ENCODE measurements at places on chromosomes 7 and 10. TPM values are rescaled to one million over a fixed set of nuclear protein-coding genes. Genes with fewer than 3 reads are reported as not detected.
A peak's percentile ranks its signal among the peaks of the same experiment; 100 is the strongest.

GPER1 gene
- total RNA-seq, result 2.4 TPM

DNA sequence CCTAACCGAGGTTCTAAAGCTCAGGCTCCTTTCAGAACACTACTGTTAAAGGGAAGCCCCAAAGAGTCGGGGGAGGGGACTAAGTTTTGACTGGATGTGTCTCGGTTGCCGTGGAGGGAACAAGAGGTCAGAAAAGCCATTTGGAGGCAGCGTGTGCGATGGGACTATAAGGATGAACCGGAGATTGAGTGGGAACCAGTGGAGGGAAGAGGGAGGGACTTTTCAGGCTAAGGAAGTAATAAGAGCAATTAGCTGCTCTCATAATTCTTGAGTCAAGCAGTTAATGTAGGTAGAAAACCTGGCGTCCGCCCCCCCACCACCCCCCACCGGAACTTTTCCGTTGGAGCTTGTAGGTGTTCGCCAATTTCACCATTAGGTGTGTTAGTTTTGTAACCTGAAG, 491 bp upstream of the AKAP9 start:
- DNase-seq, result no peak
- peaks cover 2% of the 10 kb centered on the region for H3K27me3 ChIP-seq
- H3K4me3 ChIP-seq, result peak overlapping the region; percentile 93
- H3K4me1 ChIP-seq, result peaks cover 24% of the 10 kb centered on the region
- H3K27ac ChIP-seq, result peak overlapping the region; percentile 96
- no peaks in the 10 kb centered on the region for H3K36me3 ChIP-seq

DNA sequence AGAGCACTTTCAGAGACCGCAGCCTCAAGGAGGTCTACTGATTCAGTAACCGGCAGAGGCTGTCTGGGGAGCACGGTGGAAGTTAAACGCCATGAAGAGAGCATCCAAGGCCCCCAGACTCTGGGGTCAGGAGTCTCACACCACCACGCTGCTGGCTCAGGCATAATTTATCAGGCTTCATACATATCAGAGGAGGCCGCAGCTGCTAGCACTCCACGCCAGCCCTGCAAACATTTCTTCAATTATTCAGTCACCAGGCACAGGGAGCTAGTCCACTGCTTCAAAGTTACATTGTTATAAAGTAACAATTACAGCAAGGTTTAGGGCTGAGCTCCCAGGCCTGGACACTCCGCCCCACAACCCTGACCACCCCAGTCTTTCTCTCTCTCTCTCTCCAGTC, 97.8 kb downstream of the PAXIP1 start:
- no peaks in the 10 kb centered on the region for H3K27me3 ChIP-seq
- no peak for DNase-seq
- no peaks in the 10 kb centered on the region for H3K4me1 ChIP-seq
- no peaks in the 10 kb centered on the region for H3K36me3 ChIP-seq
- H3K27ac ChIP-seq, result no peak overlapping the region

DNA sequence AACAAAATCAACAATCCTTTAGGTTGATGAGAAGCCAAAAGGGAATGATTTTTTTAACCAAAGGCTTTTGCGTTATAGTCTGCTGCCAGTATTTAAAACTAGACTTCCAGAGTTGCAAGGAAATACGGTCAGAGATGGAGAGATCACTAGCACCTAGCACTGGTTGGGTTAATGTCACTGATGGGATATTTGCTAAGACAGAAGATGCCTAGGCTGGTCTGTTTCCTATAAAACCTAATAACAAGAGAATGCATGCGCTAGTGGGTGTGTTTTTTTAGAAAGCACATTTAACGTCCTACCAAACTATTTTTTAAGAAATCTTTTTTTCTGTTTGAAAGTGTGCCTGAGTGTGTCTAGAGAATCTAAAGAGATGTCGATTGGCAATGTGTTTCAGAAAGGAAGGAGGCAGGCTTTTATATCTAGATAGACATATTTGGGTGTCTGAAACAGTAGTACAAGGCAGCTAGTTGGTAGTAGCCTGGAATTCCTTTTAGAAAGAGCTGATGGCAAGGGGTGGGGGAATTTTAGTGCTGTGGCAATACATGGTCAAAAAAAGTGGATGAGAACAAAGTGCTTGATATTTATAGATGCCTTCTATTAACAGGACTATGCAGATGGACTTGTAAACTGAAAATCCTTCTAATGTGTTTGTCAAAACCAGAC, 863 bp downstream of the CALD1 start:
- H3K27ac ChIP-seq, result peak overlapping the region; percentile 98
- no peaks in the 10 kb centered on the region for H3K27me3 ChIP-seq
- H3K4me3 ChIP-seq, result peak overlapping the region; percentile 89
- no peaks in the 10 kb centered on the region for H3K36me3 ChIP-seq
- peaks cover 46% of the 10 kb centered on the region for H3K4me1 ChIP-seq

EPHA1 gene
- 23.2 TPM for total RNA-seq

GRCh38 chr7:6392712-6393666, 54.8 kb downstream of the DAGLB start:
- no peak for DNase-seq
- peaks cover 27% of the 10 kb centered on the region for H3K36me3 ChIP-seq
- H3K27me3 ChIP-seq, result no peaks in the 10 kb centered on the region
- H3K27ac ChIP-seq, result peak overlapping the region; percentile 93

GRCh38 chr10:117968354-117969182, 78.2 kb downstream of the RAB11FIP2 start:
- H3K4me1 ChIP-seq, result no peaks in the 10 kb centered on the region
- no peak for DNase-seq
- no peak overlapping the region for H3K27ac ChIP-seq
- H3K4me3 ChIP-seq, result no peak overlapping the region

BTBD16 gene
- total RNA-seq, result not detected

DNA sequence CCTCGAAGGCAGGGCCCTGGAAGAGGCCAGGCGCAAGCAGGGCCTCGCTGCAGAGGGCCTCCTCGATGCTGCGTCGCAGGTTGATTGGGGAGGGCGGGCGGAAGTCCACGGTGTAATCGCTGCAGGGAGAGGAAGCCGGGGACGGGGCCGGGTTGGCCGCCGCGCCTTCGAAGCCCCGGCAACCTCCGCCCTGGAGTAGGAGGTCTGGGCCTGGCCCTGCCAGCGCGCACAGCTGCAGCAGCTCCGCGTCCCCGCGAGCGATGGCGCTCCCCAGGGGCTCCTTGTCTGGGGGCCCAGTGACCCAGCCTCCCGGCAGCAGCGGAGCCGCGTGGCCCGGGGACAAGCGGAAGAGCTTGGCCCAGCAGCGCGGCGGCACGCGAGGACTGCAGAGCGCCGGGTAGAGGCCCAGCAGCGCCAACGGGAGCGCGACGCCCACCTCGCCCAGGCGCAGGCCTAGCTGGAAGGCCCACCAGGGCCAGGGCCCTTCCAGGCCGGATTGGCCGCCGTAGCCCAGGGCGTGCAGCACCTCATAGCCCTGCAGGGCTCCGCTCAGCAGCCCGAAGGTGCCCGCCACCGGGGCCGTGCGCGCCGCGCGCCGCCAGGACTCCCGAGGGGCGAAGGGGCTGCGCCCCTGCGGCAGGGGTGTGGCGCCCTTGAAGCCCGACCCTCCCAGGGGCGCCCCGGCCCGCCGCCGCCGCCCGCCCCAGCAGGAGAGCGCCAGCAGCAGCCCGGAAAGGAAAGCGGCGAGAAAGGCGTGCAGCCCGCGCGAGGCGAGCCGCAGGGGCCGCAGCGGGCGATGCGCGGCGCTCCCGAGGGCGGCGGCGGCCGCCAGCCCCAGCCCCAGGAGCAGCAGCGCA, 7.8 kb upstream of the RBM28 start:
- DNase-seq, result no peak
- no peak overlapping the region for H3K27ac ChIP-seq
- H3K4me1 ChIP-seq, result peaks cover 6% of the 10 kb centered on the region
- H3K36me3 ChIP-seq, result no peaks in the 10 kb centered on the region

MSMB gene
- total RNA-seq, result not detected

DNA sequence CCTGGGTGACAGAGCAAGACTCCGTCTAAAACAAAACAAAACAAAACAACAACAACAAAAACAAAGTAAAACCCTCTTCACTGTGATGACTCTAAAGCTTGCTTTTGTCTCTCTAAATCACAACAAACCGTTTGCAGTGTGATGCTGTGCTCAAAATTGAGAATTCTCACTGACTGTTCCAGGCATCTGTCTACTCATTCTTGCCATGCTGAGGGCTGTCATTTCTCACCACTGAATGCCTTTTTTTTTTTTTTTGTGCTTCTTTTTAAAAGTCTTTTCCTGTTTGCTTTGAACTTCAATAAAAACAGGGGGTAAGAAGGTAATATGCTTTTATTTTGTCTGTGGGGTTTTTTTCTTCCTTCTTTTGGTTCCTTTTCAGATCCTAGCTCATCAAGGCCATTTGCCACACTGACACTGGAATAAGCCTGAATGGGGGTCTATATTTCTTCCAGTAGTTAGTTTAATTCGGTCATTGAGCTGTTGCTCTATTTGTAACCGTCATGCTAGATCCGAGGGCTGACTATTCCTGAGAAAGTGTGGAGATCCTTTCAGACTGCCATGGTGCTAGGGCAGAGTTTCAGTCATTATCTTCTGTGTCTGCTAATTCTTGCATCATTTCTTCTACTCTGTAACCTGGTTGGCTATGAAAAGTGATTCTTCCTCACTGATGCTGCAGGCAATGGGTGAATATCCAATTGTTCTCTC, 10.6 kb downstream of the FAS start:
- H3K27ac ChIP-seq, result no peak overlapping the region
- no peak for DNase-seq
- H3K27me3 ChIP-seq, result no peaks in the 10 kb centered on the region
- H3K4me1 ChIP-seq, result peaks cover 15% of the 10 kb centered on the region
- H3K4me3 ChIP-seq, result no peak overlapping the region

- H3K36me3 ChIP-seq, result peaks cover 8% of the 10 kb centered on the region
- peaks cover under 1% of the 10 kb centered on the region for H3K4me1 ChIP-seq
- no peak for DNase-seq
- H3K27me3 ChIP-seq, result no peaks in the 10 kb centered on the region
Observed at GRCh38 chr10:51950371-51950995, 251.1 kb upstream of the CSTF2T start.

DNA sequence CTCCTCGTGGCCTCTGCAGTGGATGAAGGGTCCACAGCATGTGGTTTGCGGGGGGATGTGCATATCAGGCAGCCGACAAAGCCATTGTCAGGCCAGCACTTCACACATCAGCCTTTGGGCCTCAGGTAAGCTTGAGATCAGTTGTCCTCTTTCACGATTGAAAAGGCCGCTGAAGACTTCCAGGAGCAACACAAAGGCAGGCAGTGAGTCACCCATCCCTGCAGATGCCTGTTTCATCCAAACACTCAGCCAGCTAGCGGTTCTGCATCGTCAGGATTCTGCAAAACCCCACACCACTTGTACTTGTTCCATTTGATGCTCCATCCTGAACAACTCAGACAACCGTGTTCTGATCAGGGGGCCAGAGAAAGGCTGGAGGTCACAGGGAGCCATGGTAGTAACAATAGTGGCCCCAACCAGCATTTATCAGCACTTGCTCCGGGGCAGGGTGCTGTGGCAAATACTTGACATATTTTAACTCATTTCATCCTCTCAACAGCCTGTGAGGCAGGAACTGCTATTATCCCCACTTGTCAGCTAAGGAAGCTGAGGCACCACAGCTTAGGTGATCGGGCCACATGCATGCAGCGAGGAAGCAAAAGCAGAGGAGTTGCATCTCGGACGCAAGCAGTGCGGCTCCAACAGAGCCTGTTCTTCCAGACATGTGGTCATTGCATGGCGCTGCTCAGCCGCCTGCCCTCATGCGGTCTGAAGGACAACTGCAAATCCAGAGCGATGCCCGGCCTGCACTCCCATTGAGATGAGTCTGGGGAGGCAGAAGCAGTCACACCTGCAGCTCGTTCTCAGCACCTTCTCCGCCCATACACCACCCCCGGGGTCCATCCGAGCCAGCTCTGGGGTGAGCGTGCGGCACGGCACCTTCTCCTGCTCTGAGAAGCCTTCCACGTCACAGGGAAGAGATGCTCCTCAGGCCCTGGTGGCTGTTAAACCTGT, 144.9 kb downstream of the PAXIP1 start:
- DNase-seq, result no peak
- no peaks in the 10 kb centered on the region for H3K36me3 ChIP-seq
- no peak overlapping the region for H3K4me3 ChIP-seq
- H3K27me3 ChIP-seq, result peaks cover 5% of the 10 kb centered on the region
- no peak overlapping the region for H3K27ac ChIP-seq

ERVW-1 gene
- 0.24 TPM for total RNA-seq

- H3K4me3 ChIP-seq, result no peak overlapping the region
- H3K4me1 ChIP-seq, result no peaks in the 10 kb centered on the region
- no peaks in the 10 kb centered on the region for H3K36me3 ChIP-seq
- H3K27me3 ChIP-seq, result peaks cover 6% of the 10 kb centered on the region
Observed at GRCh38 chr7:67525588-67525987, 529.0 kb downstream of the TYW1 start.

TLL2 gene
- 1.4 TPM for total RNA-seq

- no peaks in the 10 kb centered on the region for H3K27me3 ChIP-seq
- DNase-seq, result no peak
- no peak overlapping the region for H3K27ac ChIP-seq
- peaks cover 16% of the 10 kb centered on the region for H3K36me3 ChIP-seq
Observed at GRCh38 chr7:50664461-50664922, 99.3 kb upstream of the DDC start.
